ENCODE measurements at places on chromosomes 6 and 20.

- no peak for DNase-seq
These were observed 24.5 kb downstream of the NCOA7 start for GRCh38 chr6:125815080-125815910.

DNA sequence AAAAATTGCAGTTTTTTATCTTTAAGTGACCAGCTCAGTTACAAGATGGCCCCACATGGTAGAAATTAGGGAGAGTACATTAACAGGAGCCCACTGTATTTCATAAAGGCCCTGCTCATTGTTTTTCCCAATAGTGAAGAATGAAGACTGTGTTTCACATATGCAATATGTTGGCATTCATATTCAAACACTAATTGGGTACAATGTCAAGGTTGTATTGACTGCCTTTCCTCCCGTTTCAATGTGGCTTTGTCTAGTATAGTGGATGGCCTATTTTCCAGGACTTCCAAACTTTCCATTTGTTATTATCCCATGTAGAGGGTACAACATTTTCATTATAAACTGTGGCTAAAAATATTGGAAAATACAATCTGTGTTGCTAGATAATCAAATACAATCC, 51.3 kb downstream of the HDDC2 start:
- DNase-seq = no peak

- DNase-seq = no peak
These were observed 88.5 kb upstream of the EXOC2 start for GRCh38 chr6:781350-781961.

DNA sequence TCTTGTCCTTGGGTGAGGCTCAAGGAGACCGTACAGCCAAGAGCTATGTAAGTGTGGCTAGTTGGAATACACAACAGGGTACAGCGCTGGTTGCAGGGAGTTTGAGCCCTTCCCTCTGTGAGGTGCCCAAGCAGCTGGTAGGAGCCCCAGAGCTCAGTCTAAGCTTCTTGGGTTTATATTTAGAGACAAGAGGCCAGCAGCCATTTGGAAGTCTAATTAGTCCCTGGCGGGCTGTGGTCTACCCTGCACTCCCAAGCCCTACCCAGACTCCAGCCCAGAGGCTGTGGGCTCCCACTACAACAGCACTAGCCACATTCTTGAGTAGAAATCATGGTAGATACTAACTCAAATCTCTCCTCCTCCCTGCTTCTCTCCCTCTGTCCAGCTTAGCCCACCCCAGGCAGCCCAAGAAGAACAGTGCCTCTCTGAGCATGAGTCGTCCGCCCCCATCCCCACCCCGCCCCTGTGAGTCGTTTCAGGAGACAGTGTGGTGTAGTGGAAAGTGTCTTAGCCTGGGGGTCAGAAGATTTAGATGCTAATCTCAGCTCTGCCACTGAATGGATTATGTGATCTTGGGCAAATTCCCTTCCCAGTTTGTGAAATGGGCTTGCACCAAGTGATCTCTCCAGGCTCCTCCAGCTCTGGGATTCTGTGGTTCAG, 37.8 kb downstream of the EIF2S2 start:
- no peak for DNase-seq

- no peak for DNase-seq
These were observed 4.0 kb downstream of the GJA1 start for GRCh38 chr6:121439475-121439874.

GRCh38 chr6:113450061-113450465, 407.1 kb upstream of the MARCKS start:
- DNase-seq = no peak

DNA sequence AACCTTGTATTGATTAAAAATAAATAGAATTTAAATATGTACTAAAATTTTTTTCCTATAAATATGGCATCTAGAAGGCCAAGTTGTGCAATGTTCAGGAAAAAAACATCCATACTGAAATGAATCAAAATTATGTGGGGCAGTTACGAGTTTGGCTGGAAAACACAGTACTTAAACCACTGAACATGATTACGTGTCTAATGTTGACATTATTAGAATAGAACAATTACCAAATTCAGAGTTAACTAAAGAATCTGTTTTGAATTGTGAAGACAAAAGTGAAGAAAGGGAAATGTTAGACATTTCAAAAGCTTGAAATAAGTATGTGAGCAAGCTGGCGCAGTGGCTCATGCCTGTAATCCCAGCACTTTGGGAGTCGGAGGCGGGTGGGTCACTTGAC, 57.2 kb downstream of the KLHL31 start:
- no peak for DNase-seq
